ENCODE measurements at places on chromosomes 11 and 22. TPM values are rescaled to one million over a fixed set of nuclear protein-coding genes. Genes with fewer than 3 reads are reported as not detected.

DNA sequence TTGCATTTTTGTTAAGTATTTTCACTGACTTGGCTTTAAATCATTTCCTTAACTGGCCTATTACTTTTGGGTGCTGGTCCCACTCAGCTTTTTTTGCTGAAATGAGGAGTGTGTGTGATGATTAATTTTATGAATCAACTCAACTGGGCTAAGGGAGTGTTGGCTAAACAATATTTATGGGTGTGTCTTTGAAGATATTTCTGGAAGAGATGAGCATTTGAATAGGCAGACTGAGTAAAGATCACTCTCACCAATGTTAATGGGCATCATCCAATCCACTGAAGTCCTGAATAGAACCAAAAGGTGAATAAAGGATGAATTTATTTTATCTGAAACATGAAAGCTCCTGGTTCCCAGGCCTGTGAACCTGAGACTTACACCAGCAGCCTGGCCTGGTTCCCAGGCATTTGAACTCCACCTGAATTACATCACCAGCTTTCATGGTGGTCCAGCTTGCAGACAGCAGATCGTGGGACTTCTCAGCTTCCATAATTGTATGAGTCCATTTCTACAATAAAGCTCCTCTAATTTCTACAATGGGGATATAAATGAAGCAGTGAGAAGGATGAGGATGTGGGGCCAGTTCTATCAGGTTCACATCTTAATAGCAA, 241.3 kb upstream of the ZC3H12C start:
- no peak for DNase-seq

- DNase-seq: peak; percentile 65
These were observed 111.4 kb downstream of the SPON1 start for GRCh38 chr11:14073849-14074476.

DNA sequence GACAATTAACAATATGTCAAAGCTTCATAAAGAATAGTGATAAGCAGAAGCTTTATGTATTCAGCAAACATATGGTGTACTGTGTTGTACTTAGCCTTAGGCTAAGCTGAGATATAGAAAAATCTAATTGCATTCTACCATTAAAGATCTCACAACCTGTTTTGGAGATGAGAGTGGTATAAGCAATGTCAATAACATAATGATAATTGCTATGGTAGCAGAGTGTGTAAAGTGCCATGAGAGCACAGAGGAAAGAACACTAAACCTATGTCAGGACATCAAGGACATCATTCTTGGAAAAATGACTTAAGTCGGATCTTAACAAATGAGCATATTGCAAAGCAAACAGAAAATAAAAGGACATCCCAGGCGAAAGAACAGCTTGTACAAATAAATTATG, 28.6 kb upstream of the ANGPTL5 start:
- no peak for DNase-seq

DNA sequence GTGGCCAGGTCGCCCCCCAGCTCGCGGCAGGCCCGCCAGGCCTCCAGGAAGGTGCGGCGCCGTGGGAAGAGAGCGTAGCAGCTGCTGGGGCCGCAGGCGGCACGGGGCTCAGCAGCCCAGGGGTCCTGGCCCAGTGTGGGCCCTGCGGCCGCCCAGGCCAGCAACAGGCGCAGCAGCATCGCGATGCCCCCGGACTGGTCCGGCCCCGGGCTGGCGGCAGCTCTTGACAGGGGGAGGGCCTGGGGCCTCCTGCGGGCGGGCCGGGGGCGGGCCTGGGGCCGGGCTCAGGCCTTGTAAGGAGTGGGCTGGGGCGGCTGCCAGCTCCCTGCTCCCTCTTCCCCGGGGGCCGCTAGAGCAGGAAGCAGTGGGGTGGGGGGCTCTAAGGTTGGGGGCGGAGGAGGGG, at the start of gene CD248:
TSS of gene CD248 (minus strand) at position 196 of the 403 bp plus-strand sequence. CDS start at position 179, 17 bp downstream.
- DNase-seq: peak; percentile 81

GRCh38 chr11:47021527-47021818, 84.9 kb downstream of the CSTPP1 start:
- DNase-seq: no peak

The NXPE2 gene
- total RNA-seq: not detected

DNA sequence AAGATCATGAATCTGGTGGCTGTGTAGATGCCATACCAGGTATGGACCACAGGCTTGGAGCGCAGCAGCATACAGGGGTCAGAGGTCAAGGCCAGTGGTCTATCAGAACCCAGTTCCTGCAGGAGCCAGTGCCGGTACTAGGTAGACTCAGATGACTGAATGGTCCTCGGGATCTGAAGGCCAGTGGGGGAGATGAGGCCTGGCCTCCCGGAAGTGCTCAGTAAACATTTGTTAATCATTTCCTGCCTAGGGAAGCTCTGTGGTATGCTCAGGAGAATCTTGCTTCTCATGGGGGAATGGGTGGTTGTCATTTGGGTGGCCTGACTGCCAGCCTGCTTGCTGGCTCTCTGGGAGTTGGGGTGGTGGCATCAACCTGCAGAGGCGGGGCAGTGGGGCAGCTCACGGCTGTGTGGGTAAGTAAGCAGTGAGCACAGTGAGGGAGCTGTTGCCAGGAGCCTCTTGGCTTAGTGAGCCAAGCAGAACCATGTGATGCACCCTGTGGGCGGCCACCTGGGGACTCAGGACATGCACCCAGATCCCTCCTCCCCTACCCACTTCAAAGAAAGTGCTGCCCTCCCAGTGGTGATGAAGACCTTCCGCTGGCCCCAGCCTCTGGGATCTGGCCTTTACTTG, 33.0 kb downstream of the PTPRJ start:
- DNase-seq: no peak

The SCYL1 gene
- total RNA-seq: 95.3 TPM

GRCh38 chr11:116646191-116646590, 126.6 kb downstream of the BUD13 start:
- no peak for DNase-seq

- DNase-seq: no peak
These were observed 163.0 kb downstream of the GRIK4 start for GRCh38 chr11:120674542-120674941.

GRCh38 chr11:120055646-120056045, 82.3 kb downstream of the TRIM29 start:
- DNase-seq: no peak

The MMP12 gene
- not detected for total RNA-seq

The VWA5A gene
- 12.8 TPM for total RNA-seq

The CNTN5 gene
- total RNA-seq: 2.3 TPM

DNA sequence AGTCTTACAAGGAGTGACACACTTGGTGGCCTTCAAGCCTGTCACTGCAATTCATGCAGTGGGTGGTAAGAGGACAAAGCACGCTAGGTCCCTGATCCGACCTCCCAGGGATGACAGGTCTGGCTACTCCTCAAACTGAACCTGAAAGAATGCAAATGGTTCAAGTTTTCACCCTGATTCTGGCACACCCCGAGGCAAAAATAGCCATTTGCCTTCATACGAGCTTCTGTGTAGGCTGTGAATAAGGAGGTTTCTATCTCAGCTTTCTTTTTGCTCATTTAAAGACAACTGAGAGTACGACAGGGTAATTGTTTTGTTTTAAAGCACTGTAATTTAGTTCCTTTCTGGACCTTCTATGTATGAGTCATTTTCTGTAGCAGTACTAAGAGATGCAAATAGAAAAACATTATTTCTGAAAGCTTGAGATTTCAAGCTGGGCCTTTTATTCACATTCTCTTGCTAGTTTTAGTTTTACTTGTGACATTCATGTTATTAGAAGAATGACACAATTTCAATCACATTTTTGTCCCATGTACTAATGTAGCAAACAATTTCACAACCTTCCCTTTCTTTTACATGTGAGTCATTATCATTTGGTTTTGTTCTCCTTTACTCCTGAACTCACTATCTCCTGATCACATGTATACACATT, 56.6 kb upstream of the FDX1 start:
- DNase-seq: no peak

DNA sequence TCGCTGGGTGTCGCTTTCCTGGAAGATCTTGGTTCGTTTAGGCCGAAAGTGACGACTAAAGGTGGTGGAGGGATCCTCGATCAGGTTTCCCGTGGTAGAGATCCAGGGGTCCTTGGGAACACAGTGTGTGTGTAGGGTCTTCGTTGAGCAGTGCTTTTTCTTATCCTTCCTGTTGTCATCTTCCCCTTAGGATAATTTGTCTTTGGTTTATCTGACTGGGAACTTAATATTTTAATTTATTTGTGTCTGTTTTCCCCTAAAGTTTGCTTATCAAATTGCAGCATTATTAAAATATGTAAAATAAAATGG, 403 bp downstream of the RBM7 start:
- no peak for DNase-seq

GRCh38 chr22:50550395-50550794, 4.7 kb downstream of the KLHDC7B start:
- DNase-seq: no peak

The CBLIF gene
- total RNA-seq: not detected

The FAM111A gene
- 65.2 TPM for total RNA-seq

The C11orf86 gene
- not detected for total RNA-seq

GRCh38 chr22:49508561-49508960, 319.1 kb downstream of the BRD1 start:
- no peak for DNase-seq

DNA sequence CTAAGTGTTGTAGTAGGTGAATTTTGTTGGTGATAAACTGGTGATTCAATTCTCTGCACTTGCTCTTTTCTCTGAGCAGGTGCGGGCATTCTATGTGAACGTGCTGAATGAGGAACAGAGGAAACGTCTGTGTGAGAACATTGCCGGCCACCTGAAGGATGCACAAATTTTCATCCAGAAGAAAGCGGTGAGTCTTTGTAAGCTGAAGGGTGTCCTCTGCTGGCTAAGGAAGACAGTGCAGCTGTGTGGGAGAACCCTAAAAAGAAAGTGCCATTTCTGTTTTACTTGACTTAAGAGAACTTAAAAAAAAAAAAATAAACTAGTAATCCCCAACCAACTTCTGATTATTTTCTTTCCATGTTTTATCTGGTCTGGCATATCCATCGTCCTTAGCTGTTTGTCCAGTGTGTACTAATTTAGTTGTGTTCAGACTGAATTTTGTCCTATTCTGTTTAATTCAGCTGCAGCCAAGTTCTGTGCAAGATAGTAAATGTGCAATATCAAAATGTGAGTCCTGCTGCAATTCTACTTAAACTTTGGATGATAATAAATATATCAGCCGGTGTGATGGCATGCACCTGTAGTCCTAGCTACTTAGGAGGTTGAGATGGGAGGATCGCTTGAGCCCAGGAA, 29.6 kb downstream of the CAT start:
- DNase-seq: no peak

DNA sequence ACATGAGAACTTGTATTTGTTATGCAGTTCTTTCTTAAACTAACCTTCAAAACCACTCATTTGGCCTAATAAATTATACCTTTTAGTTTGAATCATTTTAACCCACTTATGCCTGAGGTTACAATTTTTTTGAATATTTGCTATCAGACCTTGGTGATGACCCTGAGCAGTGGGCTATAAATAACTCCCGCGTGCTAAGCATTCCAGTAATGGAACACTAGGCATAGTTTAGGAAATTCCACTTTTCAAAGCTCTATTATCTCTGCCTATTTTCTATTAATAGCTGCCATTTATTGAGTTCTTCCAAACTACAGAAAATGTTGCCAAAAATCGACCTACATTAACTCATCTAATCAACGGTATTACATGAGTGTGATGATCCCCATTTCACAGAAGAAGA, 993.4 kb upstream of the FAT3 start:
- no peak for DNase-seq

DNA sequence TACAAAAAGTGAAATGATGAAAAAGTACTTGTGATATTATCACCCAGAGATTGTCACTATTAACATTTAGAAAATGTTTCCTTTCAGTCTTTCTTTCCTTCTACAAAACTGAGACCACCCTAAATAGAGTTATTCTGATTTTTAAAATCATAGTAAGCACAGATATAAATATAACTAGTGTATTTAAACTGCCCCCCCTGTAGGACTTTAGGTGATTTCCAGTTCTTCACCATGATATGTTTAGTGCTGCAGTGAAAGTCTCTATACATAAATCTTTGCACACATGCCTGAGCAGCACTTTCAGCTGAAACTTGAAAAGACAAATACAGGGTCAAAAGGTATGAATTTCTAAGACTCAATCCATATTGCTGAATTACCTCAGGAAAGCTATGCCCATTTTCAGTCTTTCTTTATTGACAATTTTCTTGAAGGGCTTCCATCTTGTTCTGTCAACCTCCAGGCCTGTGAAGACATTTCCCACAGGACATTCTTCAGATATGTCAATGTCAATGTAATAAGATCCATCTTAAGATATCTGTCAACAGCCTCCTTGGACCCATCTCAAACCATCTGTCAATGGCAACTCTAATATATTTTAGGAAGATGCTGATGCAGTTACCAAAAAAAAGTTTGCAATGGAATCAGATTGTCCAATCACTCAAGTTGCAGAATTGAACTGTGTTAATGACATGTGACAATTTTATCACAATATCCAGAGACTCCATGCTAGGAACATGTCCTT, 30.8 kb upstream of the LDLRAD3 start:
- DNase-seq: no peak

The BATF2 gene
- total RNA-seq: 0.90 TPM

All from uterus (tissue), 4 donors.